ENCODE measurements at places on chromosomes 11 and 22.

DNA sequence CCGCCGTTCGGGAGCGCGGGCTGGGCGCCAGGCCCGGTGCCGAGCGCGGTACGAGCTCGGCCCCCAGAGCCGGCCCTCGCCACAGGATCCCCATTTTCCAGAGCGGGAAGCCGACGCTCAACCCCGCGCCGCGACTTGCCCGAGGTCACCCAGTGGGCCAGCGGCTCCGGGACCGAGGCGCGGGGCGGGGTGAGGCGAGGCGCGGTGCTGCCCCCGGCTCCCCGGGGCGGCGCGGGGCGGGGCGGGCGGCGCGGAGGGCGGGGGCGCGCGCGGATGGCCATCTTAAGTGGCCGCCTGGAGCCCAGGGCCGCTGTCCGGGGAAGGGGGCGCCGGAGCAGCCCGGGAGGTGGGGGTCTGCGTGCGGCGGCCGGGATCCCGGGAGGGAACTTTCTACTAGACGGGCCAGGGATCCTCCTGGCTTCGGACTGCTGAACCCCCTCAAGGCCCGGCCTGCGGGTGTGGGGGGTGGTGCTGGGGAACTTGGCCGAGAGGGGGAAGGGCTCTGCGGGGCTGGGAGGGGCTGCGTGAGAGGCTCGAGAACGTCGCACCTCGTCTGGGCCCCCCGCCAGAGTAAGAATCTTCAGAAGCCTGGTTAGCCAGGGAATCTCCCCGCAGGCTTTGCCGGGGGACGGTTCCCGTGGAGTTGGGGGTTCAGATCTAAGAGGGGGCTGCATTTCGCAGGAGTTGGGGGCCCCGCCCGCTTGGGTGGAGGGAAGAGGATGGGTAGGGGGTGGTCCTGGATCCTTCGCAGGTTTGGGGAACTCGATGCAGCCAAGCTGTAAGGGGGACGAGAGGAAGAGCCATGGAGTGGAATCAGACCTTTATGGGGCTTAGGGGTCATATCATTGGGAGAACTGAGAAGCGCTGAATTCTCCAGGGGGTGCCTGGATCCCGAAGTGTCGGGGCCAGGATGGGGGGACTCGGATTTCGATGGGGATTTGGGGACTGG, 678 bp upstream of the INPPL1 start:
- no peak for DNase-seq

DNA sequence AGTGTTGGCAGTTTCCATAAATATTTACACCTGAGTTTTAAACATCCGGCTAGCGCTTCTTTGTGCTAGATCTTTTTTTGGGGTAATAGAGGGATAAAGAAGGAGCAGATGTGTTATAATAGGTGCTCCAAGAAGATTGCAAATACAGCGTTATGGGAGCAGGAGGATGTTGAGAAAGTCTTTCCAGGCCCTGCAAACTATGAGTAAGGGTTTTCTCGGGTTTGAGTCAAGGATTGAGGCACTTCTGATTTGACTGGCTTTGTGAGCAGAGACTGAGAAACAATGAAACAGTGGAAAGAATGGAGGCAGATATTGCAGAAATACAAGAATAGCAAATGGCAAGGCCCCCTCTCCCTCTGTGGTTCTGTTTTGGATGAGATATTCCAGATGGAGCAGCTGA, 155.0 kb upstream of the TIMP3 start:
- DNase-seq: no peak

- DNase-seq: no peak
Observed at GRCh38 chr22:28911304-28911690, 27.9 kb downstream of the ZNRF3 start.

GRCh38 chr11:103534191-103534590, 425.0 kb downstream of the DYNC2H1 start:
- no peak for DNase-seq

GRCh38 chr11:121406291-121406690, 45.8 kb upstream of the SORL1 start:
- DNase-seq: no peak

DNA sequence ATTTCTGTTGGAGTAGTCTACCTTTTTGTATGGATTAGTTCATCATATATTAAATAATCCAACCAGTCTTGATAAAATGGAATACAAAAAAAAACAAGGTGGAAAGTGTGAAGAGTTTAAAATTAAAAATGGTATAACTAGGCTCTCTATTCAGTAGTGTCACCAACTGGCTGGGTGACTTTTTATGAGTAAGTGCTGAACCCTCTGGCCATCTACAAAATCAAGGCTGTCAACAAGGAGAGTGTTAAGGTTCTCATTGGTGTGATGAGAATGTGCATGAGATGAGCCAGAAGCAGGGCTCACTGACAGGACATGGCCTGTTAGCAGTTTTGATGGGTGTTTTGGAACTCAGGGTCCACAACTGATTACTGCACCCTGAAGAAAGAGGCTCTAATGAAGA, 343.2 kb downstream of the AASDHPPT start:
- DNase-seq: no peak

DNA sequence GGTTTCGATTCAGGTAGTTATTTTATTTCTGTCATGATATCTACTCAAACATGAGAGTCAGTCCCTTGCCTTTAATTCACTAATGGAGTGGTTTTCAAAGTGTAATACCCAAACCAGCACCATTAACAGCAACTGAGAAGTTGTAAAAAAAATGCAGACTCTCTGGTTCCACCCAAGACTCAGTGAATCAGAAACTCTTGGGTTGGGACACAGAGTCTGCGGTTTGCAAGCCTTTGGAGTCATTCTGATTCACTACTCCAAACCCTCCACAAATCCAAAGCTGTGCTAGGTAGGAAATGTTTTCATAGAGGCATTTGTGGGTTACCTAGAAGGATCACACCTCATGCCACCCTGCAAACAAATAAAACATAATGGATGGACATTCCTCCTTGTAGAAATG, 340.1 kb downstream of the NTM start:
- no peak for DNase-seq

DNA sequence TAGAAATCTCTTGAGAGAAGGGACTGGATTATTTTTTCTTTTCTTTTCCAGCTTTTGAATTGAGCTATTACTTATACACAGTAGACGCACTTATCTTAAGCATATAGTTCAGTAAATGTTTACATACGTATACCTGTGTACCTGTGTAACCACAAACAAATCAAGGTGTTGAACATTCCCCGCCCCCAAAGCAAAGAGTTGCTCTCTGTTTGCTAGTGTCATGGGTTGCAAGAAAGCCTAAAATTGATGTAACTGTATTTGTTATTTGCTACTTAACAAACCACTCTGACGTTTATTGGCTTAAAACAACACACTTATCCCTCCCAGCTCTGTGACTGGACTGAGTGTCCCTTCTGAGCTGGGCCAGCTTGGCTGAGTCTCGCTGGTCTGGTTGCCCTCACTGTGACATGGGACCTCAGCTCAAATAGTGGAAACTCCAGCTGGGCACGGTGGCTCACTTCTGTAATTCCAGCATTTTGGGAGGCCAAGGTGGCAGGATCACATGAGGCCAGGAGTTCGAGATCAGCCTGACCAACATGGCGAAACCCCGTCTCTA, 25.4 kb upstream of the CABP2 start:
- no peak for DNase-seq

DNA sequence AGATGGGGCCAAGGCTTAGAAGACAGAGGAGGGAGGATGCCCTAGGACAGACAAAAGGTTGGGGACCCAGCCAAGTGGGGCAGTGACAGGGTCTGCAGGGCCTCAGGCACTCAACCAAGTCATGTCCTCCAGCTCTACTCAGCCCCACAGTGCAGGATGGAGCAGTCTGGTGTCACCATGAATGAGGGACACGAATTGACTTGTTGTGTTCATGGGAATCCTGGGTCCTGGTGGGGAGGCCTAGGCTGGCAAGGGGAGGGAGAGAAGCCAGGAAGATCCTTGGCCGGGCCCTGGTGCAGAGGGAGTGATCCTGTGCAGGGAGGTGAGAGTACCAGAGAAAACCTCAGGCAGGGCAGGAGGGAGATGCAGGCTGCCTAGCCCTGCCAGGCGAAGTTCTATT, 12.0 kb downstream of the P2RY6 start:
- no peak for DNase-seq

DNA sequence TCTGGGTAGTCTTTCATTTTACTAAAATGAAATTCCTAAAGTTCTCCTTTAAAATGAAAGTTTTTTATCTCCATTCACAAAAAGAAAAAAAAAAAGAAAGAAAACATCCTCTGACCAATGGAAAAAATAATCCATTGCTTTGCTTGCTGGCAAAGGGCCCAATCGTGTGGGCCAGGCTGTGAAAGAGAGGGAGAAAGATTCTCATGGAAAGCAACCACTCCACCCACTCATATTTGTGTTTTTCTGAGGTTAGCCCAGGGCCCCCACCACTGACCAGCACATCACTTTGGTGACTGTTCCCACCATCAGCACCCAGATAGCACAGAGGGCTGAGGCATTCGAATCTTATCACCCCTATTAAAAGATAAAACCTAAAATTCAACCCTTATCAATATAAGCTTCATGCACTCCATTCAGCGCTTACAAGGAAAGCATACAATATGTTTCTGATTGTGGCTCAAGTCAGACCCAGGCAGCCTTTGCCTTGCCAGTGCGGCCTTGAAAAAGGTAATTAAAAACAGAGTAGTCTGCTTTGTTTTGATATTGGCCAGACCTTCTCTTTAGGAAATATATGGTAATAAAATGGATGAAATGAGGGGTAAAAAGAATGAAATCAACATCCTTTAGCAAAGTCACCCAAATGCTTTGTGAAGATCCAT, 192.8 kb downstream of the ETS1 start:
- DNase-seq: no peak

DNA sequence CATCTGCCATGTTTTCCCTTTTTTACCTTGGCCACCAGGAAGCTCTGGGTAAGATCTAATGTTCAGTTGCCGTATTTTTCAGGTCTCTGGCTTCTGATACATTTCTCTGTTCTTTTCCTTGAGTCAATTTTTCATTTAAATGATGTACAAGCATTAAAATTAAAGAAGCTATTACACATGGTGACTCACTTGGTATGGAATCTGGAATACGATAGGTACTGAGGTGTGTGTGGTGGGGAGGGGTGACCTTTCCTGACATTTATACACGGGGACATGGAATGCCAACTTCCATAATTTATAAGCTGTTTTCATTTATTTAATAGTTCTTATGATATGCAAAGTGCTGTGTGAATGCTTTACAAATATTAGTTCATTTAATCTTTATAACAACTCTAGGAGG, 47.8 kb upstream of the ALX4 start:
- no peak for DNase-seq

DNA sequence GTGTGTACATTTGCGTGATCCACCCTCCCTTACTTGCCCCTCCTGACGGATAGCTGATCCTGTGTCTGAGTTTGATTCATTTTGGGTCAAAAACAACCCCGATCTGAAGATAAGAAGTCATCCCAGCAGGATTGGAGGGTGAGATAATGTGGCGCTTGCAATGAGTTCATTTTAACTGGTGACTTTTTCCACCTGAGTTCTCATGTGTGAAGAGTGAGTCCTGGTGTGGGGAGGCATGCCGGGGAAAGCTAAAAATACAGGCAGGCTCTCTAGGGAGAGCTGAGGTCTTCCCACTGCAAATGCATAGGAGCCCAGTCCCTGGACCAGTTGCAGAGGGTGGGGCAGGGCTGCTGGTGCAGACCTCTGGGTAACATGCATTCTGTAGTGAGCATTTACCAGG, 35.7 kb upstream of the ELF5 start:
- no peak for DNase-seq

DNA sequence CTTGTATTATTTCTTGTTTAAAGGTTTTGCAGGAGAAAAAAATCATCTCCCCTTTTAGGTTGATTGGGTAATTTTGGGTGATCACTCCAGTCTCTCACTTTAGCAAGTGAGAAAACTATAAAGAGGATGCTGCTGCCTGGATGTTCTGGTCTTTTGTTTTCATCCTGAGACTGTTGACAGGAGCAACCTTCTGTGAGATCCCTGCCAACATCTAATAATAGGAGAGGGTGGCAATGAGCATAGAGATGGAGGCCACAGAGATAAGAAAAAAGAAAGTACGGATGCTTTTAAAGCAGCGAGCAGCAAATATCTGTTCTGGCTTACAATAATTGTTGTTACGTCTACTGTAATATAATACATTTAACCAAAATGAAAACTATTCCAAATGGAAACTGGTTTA, 293.6 kb upstream of the MTNR1B start:
- DNase-seq: no peak

DNA sequence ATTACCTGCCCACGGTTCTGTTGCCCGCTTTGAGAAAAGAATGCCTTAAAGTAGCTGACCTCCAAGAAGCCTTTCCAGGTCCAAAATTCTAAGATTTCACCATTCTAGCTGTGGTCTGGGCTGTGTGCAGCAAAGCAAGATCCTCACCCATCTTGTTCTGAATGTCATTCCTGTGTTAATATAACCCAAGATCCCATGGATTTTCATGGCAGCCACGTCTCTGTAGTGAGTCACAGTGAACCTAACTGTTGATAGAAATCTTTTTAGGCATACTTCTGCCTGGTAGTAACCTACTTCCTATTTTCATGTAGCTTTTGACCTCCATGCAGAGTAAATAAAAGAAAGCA, 210.0 kb downstream of the NAV2 start:
- DNase-seq: no peak

- no peak for DNase-seq
Observed at GRCh38 chr11:122707111-122707510, 51.6 kb downstream of the UBASH3B start.

GRCh38 chr11:721741-722345, 15.8 kb downstream of the EPS8L2 start:
- no peak for DNase-seq

DNA sequence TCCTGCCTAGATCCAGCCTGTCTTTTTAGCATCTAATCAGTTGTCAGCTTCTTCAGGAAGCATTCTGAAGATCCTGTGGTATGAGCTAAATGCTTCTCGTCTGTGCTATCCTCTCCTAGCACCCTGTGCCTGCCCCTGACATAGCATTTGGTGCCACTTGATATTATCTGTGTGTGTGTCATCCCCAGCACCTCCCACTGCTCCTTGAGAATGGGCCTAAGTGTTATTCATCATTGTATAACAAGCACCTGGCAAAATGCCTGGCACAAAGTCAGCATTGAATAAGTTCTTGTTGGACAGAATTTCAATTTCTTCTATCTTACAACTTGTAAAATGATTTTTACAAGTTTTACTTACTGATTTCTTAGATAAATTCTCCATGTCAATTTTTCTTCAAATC, 28.1 kb upstream of the OLFML1 start:
- no peak for DNase-seq

- no peak for DNase-seq
Observed at GRCh38 chr22:26887456-26887855, 230.1 kb downstream of the MIAT start.

GRCh38 chr11:82405421-82405820, 328.2 kb downstream of the FAM181B start:
- DNase-seq: no peak

GRCh38 chr11:12026331-12027211, 18.1 kb upstream of the DKK3 start:
- no peak for DNase-seq

DNA sequence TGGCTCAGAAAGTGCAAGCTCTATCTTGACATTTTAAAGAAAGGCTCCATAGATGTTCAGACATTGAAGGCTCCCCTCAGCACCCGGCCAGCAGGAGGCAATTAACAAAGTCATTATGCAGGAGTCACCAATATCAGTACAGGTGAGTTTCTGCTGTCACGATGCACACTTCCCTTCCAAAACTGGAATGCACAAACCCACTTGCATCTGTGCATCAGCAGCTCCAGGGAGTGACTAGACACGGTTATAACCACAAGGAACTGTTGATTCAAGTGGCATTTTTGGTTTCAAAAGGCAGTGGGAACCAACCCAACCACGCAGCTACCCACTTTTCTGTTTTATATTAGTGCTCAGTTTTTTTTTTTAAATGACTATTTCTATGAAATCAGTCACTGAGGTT, 293.9 kb upstream of the NARS2 start:
- no peak for DNase-seq
